D341Med (cell line): ENCODE measurements at places on chromosomes 4 and X.
A peak's percentile ranks its signal among the peaks of the same experiment; 100 is the strongest.

GRCh38 chr4:105887508-105887907 lies 7.8 kb upstream of the NPNT start:
- DNase-seq, result no peak

GRCh38 chr4:1488831-1489638 lies 82.8 kb upstream of the NKX1-1 start:
- no peak for DNase-seq

DNA sequence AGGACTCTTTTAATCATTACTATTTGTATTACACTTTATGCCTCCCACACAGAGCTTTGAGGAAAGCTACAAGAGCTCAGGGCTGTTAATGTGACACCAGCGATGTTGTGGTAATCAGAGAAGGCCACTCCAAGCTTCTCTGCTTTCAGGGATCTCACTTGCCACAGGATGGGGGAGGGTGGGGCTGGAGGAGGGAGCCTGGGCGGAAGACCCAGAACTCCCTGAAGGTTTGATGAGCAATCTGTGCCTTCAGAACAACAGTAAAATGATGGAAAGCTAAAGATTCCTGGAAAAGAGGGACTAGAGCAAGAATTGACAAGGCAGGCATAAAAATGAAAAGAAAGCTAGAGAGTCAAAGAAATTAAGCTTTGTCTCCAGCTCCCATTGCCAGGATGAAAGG lies 75.6 kb downstream of the MAML3 start:
- no peak for DNase-seq

DNA sequence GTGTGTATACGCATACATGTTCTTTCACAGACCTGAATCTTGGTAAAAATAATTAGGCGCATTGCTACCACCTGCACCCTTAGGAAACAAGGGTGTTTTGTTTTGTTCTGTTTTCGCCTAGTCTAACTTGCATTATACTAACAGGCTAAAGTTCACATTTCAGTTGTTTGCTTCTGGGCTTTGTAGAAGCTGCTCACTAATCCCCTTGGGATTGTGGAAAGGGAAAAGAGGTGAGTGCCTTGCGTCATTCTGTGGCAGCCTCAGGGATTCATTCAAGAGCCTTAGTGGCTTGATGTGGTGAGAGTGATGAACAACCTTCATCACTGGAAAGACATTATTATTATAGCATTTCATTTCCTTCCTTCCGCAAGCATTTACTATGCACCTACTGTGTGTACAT lies 331.1 kb downstream of the ADGRL3 start:
- no peak for DNase-seq

GRCh38 chrX:150234126-150234525 lies 129.0 kb upstream of the MAMLD1 start:
- DNase-seq, result no peak

- DNase-seq, result no peak
These were observed 90.2 kb upstream of the PDLIM3 start for GRCh38 chr4:185625503-185625902.

DNA sequence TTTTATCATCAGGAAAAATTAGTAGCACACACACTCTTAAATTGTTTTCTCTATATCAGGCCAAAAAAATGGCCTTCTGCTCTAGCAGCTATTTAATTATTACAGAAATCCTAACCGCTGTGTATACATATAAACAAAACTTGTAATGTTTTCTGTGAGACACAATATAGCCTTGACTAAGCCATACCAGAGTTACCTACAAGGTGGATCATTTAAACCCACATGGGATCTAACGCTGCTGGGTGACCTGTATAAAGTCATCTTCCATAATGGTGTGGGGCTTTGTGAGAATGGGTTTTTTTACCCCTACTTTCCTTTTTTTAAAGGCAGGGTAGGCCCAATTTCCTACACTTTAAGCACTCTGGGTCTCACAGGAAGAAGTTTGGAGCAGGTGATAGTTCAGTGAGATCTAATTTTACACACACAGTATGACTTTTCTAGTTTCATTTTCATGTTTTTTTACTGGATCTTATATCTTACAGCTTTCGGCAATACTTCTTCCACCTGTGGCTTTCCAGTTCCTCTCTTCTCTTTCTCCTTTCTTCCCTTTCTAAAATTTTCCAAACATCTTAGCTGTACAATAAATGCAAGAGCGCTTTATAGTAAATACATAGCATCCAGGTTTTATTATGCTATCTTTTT lies 66.9 kb upstream of the MMAA start:
- DNase-seq, result no peak

DNA sequence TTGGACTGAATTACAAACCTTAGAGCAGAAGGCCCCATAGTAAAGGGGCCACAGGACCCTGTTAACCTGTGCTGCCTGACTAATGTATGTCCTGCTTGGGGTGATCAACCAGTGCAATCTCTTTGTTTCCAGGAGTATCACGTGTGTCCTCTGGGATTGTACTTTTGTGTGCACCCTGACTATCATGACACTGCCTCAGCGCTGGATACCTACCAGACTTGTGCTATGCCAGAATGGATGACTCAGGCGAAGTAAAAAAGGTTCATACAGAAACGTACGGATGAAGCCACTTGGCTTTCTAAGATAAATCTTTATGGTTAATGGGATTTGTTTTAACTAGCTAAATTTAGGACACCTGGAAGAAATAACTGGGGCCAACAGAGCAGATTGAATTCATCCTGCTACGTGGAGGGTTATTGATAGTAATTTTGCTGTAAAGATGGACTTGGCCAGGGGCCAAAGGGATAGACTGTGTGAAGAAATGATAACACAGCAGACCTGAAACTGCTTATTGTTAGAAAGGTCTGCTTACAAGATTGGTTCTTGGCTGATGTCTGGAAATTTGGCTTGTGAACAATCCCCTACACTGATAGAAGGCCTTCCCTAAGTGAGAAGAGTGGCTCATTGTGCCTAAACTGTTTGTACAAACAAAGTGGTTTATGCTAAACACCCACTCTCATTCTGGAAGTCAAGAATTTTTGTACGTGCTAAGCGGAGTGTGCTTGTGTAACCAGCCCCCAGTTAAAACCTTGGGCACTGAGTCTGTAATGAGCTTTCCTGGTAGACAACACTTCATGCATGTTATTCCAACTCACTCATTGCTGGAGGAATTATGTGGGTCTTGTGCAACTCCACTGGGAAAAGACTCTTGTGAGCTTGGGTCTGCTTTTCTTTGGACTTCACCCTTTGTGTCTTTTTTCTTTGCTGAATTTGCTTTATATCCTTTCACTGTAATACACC lies 750.5 kb upstream of the HTR2C start:
- no peak for DNase-seq

- DNase-seq, result peak; percentile 61
These were observed 100.1 kb downstream of the CXXC4 start for GRCh38 chr4:104394406-104395167.

DNA sequence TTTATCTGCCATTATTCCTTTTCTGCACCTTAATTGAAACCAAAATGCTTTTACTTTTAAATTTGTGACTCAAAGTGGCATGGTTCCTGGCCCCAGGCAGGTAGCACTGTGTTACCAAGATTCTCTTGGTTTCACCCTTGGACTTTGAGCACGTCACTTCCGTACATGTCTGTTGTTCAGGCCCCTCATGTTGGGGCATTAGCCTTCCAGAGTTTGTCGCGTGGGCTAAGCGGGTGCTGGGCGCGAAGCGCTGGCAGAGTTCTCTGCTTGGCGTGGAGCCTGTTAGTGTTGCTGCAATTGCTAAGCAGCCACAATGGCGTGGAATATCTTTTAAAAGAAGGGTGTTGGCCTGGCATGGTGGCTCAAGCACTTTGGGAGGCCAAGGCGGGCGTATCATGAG lies 14.0 kb upstream of the TADA2B start:
- DNase-seq, result no peak

DNA sequence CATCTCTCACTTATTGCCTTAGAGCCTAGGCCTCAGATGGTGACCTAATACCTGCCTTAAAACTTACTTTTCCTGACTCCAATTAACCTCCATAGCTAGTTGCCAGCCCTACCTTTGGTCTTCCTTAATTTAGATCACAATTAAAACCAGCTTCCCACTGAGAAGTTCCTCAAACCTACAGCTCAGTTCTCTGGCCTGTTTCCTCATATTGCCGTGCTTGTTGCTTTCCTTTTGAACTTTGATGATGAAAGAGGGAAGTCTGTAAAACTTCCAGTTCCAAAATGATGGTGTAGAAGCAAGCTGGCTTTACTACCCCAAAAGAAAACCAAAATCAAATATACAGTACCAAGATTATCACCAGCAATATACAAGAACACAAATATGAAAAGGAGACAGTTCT lies 28.9 kb upstream of the CAMK2D start:
- no peak for DNase-seq

GRCh38 chr4:151166636-151167035 lies 67.2 kb downstream of the RPS3A start:
- DNase-seq, result no peak

GRCh38 chr4:54661686-54662085 lies 3.9 kb downstream of the KIT start:
- DNase-seq, result no peak

DNA sequence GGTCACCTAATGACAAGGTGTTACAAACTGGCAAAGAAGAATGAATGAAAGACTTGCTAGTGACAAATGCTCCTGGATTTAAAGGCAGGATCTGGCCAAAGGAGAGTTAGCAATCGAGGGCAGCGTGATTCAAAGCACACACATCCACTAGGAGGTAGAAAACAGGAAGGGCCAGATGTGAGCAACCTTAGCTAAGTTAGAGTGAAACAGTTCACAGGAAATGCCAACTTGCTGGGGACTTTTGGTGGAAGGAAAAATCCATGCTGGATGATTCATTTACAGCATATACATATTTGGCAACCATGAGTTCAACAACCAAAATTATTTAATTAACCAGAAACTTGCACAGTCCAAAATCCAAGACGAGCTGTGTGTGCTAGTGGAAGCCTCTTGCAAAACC lies 276.9 kb downstream of the PTTG2 start:
- DNase-seq, result no peak

- DNase-seq, result no peak
These were observed 72.0 kb downstream of the PRPS1 start for GRCh38 chrX:107700317-107700774.

DNA sequence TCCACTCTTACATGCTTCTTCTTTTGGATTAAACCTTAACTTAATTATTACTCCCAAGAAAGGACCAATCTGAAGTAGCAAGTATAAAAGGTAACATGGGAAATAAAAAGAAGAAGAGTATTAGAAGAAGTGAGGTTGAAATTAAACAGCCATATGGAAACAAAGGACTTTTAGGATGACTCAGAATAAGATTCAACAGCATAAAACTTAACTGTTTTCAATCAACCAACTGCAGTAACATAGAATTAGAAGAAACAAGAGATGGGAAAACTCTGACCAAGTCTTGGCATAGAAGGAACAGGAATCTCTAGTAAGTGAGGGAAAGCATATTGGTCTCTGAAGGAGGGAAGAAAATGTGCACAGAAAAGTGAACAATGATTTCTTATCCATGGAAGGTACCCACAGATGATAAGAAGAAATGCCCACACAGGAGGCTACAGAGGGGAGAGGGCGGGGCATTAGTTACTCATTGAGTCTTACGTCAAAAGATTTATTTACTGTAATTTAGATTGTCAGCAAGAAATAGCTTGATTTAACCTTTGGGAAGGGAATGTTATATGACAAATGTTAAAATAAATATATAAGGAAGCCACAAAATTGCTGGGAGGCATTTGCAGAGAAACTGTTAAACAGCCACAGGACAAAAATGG lies 177.3 kb downstream of the BANK1 start:
- DNase-seq, result no peak

GRCh38 chrX:49960061-49960460 lies 37.7 kb downstream of the CLCN5 start:
- DNase-seq, result no peak

DNA sequence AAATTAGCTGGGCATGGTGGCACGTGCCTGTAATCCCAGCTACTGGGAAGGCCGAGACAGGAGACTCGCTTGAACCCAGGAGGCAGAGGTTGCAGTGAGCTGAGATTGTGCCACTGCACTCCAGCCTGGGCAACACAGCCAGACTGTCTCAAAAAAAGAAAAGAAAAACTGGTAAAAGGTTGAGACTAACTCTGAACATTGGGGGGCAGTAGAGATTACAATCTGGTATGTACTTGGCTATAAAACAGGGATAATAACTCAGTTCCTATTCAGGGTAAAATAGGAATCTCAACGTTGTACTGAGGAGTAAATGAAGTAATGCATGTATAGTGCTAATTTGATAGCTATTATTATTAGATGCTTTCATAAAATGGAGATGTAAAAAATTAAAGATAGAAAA lies 12.5 kb upstream of the KLF8 start:
- no peak for DNase-seq

- DNase-seq, result no peak
These were observed 149.4 kb upstream of the CHRDL1 start for GRCh38 chrX:110944751-110945675.

- DNase-seq, result peak; percentile 66
These were observed 92.2 kb upstream of the PGRMC2 start for GRCh38 chr4:128379860-128380259.

DNA sequence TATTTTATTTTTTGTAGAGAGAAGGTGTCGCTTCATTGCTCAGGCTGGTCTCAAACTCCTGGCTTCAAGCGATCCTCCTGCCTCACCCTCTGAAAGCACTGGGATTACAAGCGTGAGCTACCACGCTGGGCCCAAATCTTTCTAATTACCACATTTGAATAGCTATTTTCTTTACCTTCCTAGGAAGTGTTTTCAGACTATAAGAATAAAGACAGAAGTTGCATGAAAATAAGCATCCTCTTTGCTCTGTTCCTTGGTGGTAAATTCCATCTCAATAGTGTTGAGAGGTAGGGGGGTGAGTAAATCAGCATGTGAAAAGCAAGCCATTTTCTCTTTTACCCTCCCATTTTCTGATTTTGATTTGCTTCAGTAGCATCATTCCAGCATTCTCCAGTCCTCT lies 122.4 kb downstream of the LARP7 start:
- no peak for DNase-seq

- DNase-seq, result no peak
These were observed 80.9 kb downstream of the NKX6-1 start for GRCh38 chr4:84417997-84418709.

DNA sequence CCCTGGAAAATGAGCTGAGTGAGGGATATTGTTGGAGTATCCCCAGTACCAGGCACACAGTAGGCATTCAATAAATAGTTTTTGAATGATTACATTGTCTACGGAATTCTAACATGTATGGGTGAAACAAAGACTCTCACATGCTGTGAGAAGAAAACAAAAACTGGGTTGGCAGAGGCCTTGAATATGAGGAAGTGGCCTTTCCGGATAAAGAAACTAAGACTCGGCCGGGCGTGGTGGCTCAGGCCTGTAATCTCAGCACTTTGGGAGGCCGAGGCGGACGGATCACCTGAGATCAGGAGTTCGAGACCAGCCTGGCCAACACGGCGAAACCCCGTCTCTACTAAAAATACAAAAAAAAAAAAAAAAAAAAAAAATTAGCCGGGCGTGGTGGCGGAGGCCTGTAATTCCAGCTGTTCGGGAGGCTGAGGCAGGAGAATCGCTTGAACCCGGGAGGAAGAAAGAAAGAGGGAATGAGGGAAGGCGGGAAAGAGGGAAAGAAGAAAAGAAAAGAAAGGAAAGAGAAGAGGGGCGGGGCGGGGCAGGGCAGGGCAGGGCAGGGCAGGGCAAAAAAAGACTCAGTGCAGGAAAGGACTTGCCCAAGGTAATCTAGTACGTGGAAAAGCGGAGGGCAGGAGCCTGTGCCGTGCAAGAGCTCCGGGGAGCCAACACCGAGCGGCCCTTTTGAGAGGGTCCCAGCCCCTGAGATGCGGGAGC lies 689 bp upstream of the TMA16 start:
- no peak for DNase-seq
